Frontal cortex (tissue), 4 donors: ENCODE measurements at places on chromosomes 5 and 9.

DNA sequence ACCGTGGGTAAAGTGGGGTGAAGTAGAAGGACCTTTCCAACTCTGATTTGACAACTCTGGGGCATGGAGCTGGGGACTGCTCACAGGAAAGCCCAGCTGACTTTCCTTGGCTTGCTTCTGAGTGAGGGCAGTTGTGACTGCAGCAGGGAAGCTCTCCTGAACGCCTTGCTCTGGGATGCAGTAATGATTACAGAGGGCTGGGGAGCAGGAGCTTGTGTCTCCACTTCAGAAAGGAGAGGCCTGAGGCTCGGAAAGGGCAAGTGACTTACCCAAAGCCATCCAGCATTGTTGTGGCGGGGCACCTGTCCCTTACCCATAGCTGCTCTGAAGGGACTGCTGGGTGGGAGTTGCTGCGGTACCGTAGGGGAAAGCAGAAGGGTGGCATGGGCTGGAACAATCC is 41.2 kb downstream of the GSN start:
- DNase-seq: no peak

GRCh38 chr5:2334719-2335118 is 416.8 kb downstream of the IRX2 start:
- DNase-seq: no peak

DNA sequence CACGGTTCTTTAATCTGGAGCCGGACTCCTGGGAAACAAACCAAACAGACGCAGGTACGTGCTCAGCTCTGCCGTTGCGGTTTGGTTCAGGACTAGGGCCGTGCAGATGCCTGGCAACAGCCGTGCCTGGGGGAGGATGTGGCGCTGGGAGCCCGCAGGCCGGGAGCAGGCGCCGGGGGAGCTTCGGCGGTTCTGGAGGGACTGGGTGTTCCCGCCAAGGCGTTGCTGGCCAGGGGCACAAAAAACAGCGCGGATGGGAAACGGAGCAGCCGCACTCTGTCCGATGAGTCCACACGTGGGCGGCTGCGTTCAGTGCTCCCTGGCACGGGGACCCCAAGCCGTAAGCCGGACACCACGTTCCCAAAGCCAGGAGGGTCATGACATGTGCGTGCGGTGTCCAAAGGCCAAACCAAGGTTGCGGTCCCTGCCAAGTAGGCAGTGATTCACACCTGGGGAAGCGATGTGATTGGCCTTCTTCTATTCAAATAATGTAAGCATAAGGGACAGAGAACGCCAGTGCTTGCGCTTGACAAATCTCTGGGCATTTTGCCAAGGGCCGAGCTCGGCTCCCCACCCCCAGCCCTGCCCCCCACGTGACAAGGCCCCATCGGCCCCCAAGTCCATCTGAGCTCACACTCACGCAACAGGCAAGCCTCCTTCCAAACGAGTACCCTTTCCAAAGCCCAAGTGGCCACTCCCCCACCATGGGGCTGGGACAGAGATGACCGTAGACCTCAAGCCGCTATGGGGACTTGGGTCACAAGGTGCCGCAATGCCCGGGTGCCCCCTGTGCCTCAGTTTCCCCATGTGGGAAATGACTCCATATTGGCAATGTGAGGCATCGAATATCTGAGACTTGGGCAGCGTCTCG is 49.7 kb upstream of the NKD2 start:
- no peak for DNase-seq

- no peak for DNase-seq
Measured at GRCh38 chr5:138482638-138483037, 17.4 kb downstream of the EGR1 start.

DNA sequence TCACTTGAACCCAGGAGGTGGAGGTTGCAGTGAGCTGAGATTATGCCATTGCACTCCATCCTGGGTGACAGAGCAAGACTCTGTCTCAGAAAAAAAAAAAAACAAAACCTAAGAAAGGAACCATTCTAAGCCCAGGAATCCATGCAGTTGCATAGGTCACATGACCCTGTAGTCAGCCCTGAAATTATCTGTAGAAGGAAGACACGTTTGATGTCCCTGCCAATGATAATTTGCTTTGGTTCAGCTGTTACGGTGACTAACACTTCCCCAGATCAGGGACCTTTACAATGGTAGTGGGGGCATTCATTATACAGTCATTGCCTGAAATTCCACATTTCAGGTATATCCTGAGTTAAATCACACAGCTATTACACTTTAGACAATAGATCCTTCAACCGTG is 50.5 kb downstream of the PRKACG start:
- no peak for DNase-seq

GRCh38 chr5:75922480-75922879 is 160.7 kb upstream of the SV2C start:
- no peak for DNase-seq

DNA sequence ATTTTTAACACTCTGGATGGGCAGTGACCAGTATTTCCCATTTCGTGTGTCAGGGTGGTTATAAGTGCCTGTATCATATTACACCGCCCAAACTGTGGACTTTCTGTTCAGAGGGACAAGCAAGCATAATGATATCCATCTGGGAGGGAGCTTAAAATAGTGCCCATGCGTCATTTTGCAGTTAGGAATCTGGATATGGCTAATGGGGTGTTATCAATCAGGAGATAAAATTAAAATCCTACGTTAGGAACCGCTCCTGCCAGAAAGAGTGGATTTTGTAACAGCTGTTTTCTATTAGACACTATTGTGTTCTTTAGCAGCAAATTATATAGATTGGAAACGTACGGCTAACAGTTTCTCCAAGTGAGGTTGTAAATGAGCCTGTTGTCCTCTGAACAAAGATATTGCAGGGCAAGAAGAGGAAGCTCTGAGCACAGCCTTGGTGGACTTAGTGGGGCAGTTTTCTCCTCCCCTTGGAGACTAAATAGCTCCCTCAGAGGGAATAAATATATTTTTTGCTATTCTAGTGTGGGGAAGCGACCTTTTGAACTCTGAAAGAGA is 160.4 kb downstream of the SPATA31D1 start:
- DNase-seq: no peak

DNA sequence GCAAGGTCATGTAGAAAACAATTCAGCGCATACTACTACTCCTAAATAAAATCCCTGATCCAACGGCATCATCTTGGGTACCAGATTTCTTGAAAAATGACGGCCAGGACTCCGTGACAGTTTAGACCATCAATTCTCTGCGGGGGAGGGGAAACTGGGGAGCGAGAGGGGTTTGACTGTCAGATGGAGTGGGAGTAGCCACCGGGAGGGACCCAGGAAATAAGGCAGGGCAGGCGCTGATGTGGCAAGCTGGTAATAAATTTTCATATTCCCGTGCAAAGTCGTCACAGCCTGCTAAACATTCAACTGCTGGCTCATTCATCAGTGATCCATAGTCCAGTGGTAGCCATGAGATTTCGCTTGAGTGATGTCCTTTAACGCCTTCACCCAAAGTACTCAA is 457 bp upstream of the CDH18 start:
- DNase-seq: no peak

DNA sequence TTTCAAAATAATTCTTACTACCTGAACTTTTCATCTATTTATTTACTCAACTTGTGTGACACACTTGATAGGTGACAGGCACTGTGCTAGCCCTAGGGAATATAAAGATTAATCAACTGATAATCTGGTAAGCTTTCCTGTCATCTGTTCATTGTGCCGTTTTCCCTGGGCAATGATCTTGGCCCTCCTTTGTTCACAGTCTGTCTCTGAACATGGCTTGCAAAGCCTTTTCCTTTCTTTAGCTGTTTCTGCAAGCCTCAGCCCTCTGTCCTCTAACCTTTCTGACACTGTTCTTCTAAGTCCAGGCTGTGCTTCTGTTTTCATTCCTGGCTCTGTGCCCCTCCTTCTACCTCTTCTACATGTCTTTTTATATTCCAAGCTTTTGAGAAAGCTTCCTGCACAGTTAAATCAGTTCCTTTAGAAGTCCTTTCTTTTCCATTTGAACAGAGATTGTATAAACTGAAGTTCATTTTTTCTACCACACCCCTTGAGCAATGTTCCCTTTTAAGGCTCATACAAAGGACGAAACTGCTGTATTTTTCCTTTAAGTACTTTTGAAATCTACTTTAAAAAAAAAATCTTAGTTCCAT is 803.0 kb upstream of the ZNF608 start:
- no peak for DNase-seq

GRCh38 chr9:110152704-110153374 is 55.1 kb downstream of the C9orf152 start:
- DNase-seq: no peak

DNA sequence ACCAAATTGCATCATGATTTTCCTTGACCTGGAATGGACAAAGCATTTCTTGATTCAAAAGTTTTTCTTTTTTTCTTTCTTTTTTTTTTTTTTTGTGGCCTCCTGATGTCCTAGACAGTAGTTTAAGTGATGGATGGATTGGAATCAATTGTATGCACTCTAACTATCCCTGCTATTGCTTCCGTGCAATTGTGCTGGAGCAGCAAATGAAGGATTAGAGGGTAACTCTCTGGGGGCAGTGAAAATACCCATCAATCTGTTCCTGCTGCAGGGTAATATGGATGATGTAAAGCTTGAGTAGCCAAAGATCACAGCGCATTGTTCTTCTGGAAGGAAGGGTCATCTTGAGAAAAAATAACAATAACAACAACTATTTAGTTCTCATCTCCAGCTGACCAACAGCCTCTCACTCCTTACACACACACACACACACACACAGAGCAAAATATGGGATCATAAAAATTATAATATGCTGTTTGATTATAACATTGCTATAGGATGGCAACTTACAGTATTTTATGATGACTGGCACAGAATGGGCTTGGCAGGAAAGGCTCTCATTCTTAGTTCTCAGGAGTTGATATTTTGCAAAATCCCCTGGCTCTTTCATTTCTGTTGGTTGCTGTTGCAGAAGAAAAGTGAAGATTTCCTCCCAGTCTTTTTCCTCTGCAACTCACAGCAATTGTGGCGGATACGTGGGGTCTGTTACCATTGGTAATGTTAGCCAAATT is 160.9 kb upstream of the DMAC1 start:
- DNase-seq: no peak

DNA sequence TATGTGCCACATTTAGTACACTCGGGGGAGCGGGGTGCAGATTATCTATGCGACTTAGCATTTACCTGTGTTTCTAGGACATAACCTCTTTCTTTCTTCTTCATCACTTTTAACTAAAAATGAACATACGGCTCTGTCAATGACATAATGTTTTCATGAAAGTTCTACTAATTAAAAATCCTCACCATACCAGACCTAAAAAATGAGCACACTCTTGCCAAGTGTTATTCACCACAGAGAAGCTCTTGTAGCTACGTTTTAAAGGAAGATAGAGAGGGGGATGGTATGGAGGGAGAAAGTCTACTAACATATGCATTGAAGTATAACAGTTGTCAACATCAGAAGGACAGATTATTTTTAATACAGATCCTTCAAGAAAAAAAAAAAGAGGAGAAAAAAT is 1.6 kb downstream of the CDH10 start:
- no peak for DNase-seq

GRCh38 chr5:126742425-126742824 is 34.5 kb upstream of the LMNB1 start:
- no peak for DNase-seq

DNA sequence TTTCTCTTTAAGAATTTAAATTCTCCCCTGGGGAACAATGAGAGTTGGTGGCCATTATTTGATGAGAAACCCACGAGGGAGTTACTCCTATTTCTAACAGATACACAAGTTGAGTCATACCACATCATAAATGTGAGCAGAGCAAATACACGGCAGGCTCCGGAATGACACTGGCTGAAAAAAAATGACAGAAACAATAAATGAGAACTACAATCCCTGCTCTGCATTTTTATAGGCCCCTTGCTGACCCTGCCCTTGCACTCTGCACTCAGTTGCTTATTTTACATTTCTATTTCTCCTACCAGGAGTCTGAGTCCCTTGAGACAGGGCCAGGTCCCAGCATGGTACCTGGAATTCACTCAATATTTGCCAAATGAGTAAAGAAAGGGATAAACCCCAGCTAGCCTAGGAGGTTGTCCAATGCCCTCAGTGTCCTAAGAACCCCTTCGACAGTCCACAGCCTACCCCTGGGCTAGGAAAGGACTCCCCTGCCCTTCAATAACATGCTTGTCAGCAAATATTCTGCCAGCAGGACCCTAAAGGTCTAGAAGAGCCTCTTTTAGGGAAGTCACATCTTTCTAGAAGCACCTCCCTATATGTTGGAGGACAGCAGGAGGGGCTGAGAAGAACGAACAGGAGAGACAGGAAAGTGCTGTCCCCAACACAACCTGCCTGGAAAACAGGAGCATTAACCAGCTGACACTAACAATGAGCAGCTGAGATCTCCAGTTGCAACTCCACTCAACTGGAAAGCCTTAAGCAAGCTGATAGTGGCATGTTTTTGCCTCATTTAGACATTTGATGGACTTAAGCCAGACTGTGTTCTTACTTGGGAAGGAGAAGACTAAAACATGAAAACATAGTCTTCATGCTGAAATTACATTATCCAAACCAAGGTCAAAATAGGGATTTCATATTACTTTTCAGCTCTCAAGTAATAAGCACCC is 191.2 kb downstream of the ACTL7B start:
- DNase-seq: no peak

DNA sequence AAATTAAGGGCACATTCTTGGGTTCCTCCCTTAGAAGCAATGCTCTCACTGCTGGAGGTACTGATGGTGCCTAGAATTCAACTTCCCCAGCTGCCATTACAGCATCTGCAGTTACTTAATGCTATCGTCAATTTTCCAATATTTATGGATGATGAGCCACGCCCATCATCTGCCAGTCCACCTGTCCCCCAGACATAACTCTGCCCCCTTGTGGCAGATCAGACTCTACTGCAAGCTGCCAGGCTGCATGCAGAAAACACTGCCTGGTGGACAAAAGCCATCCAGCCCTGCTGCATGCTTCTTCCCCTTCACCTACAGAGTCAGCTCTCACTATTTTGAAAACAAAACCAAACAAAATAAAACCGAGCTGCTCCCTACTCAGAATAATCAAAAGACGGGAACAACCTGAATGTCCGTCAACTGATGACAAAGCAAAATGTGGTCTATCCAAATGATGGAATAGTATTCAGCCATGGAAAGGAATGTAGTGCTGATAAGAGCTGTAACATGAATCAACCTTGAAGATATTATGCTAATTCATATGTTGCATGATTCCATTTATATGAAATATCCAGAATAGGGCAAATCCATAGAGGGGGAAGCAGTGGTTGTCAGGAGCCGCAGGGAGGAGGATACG is 66.4 kb downstream of the RETREG1 start:
- DNase-seq: no peak

DNA sequence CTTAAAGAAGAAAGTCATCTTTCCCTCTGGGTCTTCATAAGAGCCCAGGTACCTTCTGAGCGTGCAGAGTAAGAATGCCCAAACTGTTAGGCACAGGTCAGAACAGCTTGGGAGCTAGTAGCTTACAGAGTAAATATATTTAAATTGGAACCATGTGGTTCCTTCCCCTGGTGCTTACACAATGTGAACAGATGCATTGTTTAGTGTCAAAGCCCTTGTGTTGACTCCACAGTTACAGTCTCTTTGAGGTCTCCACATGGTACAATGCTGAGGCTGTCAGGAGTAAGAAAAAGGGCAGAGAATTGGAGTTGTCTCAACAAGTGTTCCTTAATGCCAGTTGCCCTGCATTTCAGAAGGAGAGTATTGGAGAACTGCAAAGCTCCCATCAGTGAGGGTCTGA is 188.5 kb downstream of the PAPPA start:
- no peak for DNase-seq
